ENCODE measurements at places on chromosomes 5 and 9. TPM values are rescaled to one million over a fixed set of nuclear protein-coding genes. Genes with fewer than 3 reads are reported as not detected.
A peak's percentile ranks its signal among the peaks of the same experiment; 100 is the strongest.

DNA sequence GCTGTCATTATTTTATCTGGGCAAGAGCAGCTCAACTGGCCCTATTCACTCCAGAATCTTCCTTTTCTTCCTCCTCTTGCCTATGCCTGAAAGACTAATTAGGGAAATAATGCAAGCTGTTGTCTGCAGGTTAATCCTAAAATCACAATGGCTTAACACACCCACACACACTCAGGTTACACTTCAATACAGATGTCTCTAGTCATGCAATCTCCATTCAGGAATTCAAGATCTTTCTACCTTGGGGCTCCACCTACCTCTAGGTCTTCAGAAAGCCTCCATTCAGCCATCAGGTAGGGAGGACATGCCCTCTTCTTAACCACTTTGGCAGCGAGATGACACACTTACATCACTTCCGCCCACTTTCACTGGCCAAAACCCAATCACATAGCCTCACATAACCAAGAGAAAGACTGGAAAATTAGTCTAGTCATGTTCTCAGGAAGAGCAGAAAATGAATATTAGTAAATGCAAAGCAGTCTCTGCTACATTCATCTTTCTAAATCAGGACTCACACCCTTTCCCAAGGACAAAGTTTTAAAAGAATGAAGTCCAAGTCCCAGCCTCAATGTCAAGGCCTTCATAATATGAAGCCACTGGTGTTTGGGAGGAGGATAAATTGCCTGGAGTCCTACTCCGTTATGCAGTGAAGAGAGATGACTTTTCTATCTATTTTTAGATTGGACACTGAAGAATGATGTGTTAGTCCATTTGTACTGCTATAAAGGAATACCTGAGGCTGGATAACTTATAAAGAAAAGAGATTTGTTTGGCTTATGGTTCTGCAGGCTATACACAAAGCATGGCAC, 428.1 kb downstream of the EFNA5 start:
- DNase-seq = no peak
- H3K27ac ChIP-seq = no peak overlapping the region
- H3K27me3 ChIP-seq = no peaks in the 10 kb centered on the region
- H3K4me1 ChIP-seq = no peaks in the 10 kb centered on the region

GRCh38 chr9:81070689-81071088, 618.7 kb downstream of the TLE1 start:
- H3K4me1 ChIP-seq = no peaks in the 10 kb centered on the region
- no peak overlapping the region for H3K4me3 ChIP-seq
- no peak overlapping the region for H3K27ac ChIP-seq
- no peaks in the 10 kb centered on the region for H3K36me3 ChIP-seq
- H3K27me3 ChIP-seq = no peaks in the 10 kb centered on the region

DNA sequence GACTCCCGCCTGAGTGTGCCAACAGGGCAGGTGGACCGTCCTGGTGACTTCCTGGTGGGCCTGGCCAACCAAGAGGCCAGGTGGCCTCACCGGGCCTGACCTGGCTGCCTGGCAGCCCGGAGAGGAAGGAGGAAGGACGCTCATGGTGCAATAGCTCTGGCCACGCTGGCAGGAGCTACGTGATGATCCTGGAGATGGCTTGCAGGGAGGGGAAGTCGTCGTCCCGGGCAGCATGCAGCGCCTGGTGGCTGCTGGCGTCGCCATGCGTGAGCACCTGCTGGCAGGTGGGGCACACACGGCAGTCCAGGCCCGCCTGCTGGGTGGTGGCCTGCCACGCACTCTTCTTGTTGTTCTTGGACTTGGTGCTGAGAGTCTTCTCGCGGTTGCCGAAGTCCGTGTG, 26.3 kb downstream of the SPATA31C1 start:
- H3K27ac ChIP-seq = no peak overlapping the region
- H3K4me3 ChIP-seq = no peak overlapping the region
- DNase-seq = no peak
- peaks cover 26% of the 10 kb centered on the region for H3K27me3 ChIP-seq
- no peaks in the 10 kb centered on the region for H3K4me1 ChIP-seq
- no peaks in the 10 kb centered on the region for H3K36me3 ChIP-seq

DNA sequence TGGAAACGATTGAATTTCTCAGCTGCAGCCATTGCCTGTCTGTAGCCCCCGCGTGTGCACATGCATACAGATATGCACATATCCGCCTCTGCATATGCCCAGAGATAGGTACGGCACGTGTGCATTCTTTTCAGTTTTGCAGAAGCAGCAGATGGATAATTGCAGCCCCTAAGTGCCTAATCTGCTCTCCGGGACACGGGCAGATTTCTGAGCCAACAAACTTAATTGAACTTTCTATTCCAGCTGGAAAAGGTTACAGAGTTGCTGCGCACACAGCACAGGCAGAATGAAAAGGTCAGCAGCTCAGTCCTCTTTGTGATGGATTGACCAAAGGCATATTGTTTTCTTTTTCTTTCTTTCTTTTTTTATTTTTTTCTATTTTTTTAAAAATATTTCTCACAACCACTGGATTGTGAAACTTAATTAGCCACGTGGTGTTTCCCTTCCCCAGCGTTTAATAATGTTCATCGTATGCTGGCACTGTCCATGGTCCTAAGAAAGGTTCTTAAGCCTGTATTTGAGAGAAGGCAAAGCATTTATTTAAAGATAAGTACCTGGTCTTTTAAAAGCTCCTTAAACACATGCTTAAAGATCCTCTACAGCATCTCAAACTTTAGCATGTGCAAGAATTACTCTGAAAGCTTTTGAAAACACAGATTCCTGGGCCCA, 270.2 kb upstream of the BRINP1 start:
- H3K4me1 ChIP-seq = no peaks in the 10 kb centered on the region
- no peak overlapping the region for H3K27ac ChIP-seq
- H3K27me3 ChIP-seq = no peaks in the 10 kb centered on the region
- no peak overlapping the region for H3K4me3 ChIP-seq
- no peaks in the 10 kb centered on the region for H3K36me3 ChIP-seq

- DNase-seq = no peak
- peaks cover 47% of the 10 kb centered on the region for H3K4me1 ChIP-seq
- peak overlapping the region; percentile 77 for H3K27ac ChIP-seq
These were observed 33.7 kb upstream of the ZNF366 start for GRCh38 chr5:72540759-72541438.

- DNase-seq = no peak
- H3K27ac ChIP-seq = no peak overlapping the region
- H3K36me3 ChIP-seq = peaks cover 4% of the 10 kb centered on the region
- no peaks in the 10 kb centered on the region for H3K27me3 ChIP-seq
- H3K4me3 ChIP-seq = no peak overlapping the region
- peaks cover 15% of the 10 kb centered on the region for H3K4me1 ChIP-seq
These were observed 34.6 kb downstream of the TTC39B start for GRCh38 chr9:15272377-15272928.

- no peak overlapping the region for H3K27ac ChIP-seq
- H3K4me3 ChIP-seq = no peak overlapping the region
These were observed 449.9 kb downstream of the PRELID2 start for GRCh38 chr5:145385276-145385675.

DNA sequence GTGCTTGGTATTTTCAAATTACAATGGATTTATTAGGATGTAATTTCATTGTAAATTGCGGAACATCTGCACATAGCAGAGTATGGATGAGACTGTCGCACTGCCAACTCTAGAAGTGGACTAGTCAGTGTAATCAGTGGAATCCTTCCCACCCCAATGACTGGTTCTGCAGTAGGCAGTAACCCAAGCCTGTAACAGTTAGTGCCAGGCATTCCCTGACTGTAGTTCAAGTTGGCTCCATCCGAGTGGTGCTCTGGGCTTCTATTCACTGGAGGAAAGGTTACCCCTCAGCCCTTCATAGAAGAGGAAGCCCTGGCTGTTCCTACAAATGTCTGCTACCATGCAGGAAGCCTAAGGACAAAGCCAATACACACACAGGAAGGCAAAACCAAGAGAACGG, 23.2 kb downstream of the AK3 start:
- no peak overlapping the region for H3K4me3 ChIP-seq
- no peak overlapping the region for H3K27ac ChIP-seq
- no peaks in the 10 kb centered on the region for H3K27me3 ChIP-seq

GRCh38 chr5:111755942-111756381, 1.0 kb downstream of the NREP start:
- no peak for DNase-seq
- H3K27me3 ChIP-seq = no peaks in the 10 kb centered on the region
- peak overlapping the region; percentile 95 for H3K27ac ChIP-seq

TLE1 gene
- total RNA-seq = 60.6 TPM

F2RL2 gene
- total RNA-seq = 13.0 TPM

Measured in osteocyte (in vitro differentiated cells).